ENCODE measurements at places on chromosomes 11 and 22.
A peak's percentile ranks its signal among the peaks of the same experiment; 100 is the strongest.

DNA sequence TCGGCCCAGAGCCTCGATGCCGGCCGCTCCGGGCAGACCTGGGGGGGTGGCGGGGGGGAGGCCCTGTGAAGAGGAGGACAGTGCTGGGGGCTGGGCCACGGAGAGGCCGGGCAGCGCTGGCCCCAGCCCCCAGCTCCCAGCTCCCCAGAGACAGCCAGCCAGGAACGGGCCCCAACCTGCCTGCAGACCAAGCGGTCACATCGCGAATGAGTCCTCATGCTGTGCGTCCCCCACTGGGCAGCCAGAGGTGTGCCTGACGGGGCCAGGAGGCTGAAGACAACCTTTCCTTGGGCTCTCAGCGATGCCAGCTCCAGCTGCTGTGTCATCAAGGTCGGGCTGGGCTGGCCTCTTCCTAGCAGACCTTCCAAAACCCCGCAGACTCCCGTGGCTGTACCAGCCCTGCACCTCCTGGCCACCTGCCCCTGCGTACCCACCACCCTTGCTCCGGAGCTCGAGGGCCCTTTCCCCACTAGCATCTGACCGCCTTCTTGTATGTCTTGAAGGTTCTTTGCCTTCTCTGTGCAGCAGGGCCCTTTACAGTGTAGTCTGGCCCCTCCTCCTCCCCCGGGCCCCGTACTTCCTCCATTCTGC, 88.4 kb downstream of the CDKN1C start:
- DNase-seq: peak; percentile 24

- no peak for DNase-seq
Measured at GRCh38 chr22:31870890-31871289, 73.4 kb upstream of the YWHAH start.

- peak; percentile 70 for DNase-seq
Measured at GRCh38 chr22:43213051-43213450, 26.1 kb upstream of the TTLL12 start.

GRCh38 chr22:36938028-36938425, 24.6 kb downstream of the CSF2RB start:
- DNase-seq: no peak

DNA sequence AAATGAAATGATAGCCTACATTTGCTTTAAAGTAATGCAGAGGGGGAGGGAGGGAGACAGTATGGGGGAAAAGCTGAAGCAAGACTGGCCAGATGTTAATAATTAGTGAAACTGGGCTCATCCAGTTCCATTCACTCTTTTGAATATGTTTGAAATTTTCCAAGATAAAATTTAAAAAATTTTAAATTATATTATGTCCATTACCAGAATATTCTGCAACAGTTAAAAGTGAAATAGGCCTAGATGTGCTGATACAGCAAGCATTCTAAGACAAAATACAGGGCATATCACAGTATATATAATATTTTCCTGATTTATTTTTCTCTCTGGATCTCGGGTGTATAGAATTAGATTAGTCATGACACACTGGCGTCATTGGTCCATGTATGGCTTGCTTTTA, 13.6 kb upstream of the ZNRF3 start:
- no peak for DNase-seq

DNA sequence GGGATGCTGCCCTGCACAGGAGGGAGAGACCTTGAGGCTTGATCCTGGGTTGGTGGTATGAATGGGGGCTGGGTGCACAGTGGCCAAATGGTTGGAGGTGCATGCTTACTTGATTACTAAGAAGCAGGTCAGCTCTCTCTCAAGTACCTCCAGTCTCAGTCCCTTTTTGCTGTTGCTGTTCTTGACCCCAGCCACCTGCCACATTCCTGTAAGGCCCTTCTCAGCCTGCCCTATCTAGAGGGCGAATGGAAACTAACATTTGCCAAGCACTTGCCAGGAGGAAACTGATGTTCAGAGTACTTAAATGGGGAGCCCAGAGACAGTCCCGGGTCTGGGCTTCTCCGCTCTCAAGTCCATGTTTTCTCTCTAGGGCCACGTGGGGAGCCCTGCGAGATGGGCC, 39.9 kb downstream of the CABIN1 start:
- no peak for DNase-seq

- peak; percentile 90 for DNase-seq
Measured at GRCh38 chr11:2901854-2902783, 16.5 kb upstream of the CDKN1C start.

DNA sequence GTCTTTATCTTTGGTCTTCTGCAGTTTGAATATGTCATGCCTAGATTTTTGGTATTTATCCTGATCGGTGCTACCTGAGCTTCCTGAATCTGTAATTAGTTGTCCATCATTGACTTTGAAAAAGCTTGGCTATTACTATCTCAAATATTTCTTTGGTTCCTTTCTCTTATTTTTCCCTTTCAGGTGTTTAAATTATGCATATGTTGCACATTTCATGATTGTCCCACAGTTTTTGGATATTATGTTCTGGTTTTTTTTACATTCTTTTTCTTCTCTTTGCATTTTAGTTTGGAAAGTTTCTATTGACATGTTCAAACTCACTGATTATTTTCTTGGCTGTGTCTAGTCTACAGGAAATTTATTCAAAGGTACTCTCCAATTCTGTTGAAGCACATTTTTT, 840.3 kb upstream of the LRRC4C start:
- no peak for DNase-seq

- DNase-seq: no peak
Measured at GRCh38 chr22:27293721-27294445, 507.7 kb downstream of the MN1 start.

GRCh38 chr22:17705951-17706900, 67.7 kb downstream of the BCL2L13 start:
- DNase-seq: peak; percentile 29

GRCh38 chr22:35341090-35341874, 39.6 kb upstream of the HMOX1 start:
- DNase-seq: peak; percentile 23

DNA sequence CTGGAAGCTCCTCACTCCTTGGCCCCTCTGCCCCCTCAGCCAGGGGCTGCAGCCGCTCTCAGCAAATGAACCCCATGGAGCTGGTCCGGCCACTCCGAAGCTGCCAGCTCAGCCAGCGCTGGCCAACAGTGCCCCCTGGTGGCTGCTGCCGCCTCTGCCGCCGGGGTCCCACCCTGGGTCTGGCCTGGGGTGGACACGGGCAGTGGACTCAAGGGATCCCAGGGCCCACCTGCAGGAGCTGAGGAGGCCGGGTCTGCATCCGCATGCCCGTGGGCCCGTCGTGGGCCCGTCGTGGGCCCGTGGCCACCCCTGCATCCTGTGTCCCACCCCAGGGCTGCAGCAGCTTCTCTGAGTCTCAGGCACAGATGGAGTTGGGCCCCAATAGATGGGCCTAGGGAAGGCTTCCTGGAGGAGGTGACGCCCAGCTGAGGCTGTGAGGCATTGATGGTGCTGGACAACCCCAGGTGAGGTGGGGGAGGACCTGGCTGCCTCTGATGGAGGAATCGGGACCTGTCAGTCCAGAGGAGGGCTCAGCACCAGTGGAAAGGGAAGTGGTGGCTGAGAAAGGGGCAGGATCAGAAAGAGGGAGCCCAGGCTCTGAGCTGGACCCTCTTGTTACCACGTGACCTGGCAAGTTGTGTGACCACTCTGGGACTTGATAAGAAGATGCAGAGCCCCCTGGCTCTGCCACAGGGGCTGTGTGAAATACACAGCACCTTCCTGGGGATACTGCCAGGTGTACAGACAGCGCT, 522.3 kb downstream of the BRD1 start:
- DNase-seq: peak; percentile 76
